ENCODE measurements at places on chromosomes 13 and 19.
A peak's percentile ranks its signal among the peaks of the same experiment; 100 is the strongest.

DNA sequence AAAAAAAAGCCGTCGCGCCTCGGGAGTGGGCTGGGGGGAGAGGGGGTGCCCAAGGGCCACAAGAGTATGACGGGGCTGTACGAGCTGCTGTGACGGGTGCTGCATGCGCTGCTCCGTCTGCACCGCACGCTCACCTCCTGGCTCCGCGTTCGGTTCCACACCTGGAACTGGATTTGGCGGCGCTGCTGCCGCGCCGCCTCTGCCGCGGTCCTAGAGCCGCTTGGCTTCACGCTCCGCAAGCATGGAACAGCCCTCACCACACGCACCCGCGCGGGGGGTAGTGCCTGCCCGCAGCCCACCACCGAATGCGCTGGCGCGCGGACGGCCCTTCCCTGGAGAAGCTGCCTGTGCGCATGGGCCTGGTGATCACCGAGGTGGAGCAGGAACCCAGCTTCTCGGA, 18.8 kb downstream of the C1QTNF9 start:
- DNase-seq: no peak

- peak; percentile 94 for DNase-seq
Observed at GRCh38 chr19:6276447-6276846, 3.3 kb downstream of the MLLT1 start.

GRCh38 chr13:84917252-84917878, 881.9 kb downstream of the SLITRK6 start:
- DNase-seq: peak; percentile 29

GRCh38 chr19:27896091-27896490, 1316.9 kb downstream of the UQCRFS1 start:
- DNase-seq: no peak

DNA sequence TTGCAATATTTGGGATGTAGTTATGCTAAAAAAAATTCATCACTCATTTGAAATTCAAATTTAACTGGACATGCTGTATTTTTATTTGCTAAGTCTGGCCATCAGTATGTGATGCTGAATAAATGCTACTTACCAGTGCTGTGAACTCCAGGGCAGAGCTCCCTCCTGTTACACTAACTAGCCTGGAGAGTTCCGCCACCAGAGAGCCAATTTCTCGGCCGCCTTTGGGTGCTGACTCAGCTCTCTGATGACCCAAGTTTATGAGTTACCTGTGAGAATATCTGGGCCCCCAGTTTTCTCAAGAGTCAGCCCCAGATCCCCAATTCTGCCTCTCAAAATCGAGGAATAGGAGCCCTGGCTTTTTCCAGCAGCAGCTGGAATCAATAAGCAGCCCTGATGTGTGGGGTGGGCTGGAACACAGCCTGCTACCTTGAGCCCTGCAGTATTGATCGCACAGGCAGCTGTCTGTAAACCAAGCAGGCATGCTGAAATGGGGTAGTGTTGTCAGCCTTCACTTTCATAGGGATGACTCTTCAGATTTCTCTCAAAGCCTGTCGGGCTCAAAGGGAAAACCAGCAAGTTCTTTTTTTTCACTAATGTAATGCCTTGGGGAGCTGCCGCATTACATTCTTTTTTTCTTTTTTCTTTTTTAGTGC, 113.7 kb downstream of the DNAJC15 start:
- DNase-seq: no peak

DNA sequence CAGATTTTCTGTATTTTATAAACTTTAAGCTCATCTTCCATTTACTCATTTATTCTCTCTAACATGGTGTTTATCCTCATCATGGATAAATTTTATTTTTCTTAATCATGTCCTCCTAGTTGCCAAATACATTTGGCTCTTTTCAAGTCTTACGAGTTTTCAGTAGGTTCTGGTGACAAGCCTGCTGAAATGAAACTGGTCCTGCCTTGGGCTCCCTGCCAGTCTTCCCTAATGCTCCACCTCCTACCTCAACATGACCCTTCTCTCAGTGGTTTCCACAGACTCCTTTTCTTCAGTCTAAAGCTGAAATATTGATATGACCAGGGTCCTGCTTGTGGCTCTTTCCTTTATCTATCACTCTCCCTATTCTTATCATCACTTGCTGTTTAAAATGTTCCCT, 81.2 kb downstream of the TRPC4 start:
- DNase-seq: peak; percentile 33
